Stimulated activated CD4-positive, alpha-beta T cell treated with anti-CD3 and anti-CD28 coated beads, Interleukin-12 subunit alpha, Interleukin-12 subunit beta, amount 100 ng/mL, for 4 hours (primary cell): ENCODE measurements at places on chromosomes 7 and 10.

- DNase-seq, result no peak
These were observed 4.6 kb downstream of the ATP5F1C start for GRCh38 chr10:7792541-7792940.

GRCh38 chr7:90690159-90690858 is 94.2 kb downstream of the CDK14 start:
- DNase-seq, result no peak

- DNase-seq, result no peak
These were observed 5.5 kb upstream of the OPN1SW start for GRCh38 chr7:128781126-128781525.

DNA sequence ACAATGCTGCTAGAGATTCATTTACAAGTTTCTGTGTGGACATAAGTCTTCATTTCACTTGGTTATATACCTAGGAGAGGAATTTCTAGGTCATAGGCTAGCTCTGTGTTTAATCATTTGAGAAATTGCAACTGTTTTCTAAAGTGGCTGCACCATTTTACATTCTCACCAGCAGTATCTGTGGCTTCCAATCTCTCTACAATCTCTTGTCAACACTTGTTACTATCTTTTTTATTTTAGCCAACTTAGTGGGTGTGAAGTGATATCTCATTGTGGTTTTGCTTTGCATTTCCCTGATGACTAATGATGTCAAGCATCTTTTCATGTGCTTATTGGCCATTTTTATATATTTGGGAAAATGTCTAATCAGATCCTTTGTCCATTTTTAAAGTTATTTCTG is 53.0 kb upstream of the DRGX start:
- no peak for DNase-seq

- no peak for DNase-seq
These were observed 106.4 kb upstream of the SDK1 start for GRCh38 chr7:3194501-3195141.

DNA sequence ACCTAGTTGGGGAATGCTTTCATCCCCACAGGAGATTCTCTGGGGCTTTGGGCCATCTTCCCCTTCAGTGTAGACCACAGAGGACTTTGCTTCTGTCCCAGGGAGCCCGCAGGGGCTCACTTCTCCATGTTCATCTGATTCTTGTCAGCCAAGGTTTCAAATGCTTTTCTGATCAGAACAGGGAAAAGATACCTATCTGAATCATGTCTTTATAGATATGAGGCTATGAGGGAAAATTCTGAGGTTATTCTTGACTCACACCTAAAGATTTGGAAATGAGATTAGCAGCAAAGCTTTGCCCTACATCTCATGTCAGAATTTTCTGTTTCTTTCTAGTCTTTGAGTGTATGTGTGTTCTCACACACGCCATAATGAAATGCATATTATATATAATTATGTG is 53.3 kb downstream of the FIGNL1 start:
- DNase-seq, result no peak

DNA sequence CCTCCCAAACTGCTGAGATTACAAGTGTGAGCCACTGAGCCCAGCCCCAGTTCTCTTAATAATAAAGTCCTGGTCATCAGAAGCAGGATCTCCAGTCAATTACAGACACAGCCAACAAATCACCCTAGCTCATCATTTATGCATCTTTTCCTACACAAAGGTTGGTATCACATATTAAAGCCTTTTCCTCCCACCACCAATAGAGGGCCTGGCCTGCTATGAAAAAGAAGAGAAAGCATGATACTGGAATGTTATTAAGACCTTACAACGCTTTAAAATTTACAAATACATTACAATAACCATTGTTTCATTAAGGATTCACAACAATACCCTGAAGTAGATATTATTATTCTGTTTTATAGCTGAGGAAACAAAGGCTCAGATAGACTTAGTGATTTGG is 25.9 kb downstream of the VAX1 start:
- no peak for DNase-seq

- no peak for DNase-seq
These were observed 65.3 kb upstream of the MDFIC start for GRCh38 chr7:114856625-114857024.

DNA sequence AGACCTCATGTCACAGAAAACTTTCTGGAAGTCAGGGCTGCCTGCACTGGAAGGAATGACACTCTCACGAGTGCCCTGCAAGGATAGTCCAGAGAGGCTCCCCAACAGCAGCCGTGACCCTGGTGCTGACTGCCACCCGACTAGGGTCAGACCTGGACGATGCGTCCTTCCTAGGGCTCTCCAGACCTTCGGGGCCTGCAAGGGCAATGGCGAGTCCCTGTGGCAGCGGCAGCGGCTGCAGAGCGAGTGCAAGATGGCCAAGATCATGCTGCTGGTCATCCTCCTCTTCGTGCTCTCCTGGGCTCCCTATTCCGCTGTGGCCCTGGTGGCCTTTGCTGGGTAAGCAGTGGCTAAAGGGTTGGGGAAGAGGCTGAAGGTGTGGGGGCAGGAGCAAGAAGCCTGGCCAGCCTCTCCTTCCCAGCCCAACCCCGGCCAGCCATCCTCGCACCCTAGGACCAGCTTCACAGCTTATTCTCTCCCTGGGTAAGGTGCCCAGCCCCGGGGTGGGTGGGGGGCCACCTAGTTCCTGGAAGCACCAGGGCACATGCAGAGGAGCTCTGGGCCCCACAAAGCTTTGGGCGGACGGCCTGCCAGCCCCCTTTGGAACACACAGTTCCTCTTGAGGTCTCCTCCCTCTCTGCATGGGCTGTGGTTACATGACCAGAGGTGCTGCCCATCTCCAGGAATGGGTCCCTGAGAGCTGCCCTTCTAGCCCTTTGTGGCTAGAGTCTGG is 5.5 kb downstream of the OPN4 start:
- DNase-seq, result no peak

DNA sequence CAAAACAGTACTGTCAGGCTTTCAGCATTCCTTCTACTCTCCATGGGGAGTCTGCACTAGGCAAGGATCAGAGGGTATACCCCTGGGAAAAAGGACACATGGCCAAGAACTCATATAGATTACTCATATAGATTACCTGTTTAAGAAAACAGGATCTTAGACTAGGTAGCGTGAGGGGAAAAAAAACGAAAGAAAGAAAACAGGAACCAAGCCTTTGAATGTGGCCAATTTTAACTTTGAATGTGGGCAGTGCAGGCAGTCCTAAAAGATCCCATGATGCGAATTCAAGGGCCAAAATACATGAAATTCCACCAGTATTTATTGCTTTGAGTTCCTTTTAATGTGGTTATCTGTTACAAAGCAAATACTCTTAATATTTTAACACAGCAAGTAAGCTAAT is 108.6 kb upstream of the TAC1 start:
- DNase-seq, result no peak

- DNase-seq, result no peak
These were observed 19.8 kb downstream of the LSMEM1 start for GRCh38 chr7:112500619-112501018.

DNA sequence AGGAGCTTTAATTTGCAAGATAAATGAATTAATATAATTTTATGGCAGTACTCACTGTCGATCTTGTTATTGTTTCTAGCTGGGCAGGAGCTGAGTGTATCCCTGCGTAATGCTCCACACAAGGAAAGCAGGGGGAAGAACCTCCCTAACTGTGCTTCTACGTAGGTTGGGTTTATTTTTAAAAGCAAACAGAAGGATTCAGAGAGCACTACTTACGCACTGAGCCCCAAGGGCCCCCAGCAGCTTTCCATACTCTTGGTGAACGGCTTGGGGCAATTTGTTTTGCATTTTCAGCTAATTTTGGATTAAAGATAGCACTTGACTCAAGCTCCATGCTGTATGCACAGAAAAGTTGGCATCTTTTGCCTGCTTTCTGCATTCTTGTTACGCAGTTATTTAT is 9.6 kb downstream of the DUSP5 start:
- no peak for DNase-seq

- no peak for DNase-seq
These were observed 45.5 kb upstream of the RNF148 start for GRCh38 chr7:122748195-122748594.

DNA sequence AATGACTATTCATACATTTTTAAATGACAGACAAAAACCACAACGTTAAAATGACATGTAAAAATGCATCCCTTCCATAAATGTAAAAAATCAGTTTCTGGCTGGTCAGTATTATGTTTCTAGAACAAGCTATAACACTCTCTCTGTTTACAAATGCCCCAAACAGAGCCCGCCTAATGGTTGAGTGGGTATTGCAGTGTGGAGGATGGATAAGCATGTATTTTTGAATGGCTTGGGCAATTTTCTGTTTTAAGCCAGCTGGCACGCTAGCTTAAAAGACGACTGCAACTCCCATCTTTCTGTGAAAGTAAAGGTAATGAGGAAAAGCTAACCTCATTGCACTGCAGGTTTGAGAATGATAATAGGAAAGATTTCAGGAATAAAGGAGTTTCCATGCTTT is 430.7 kb downstream of the PARD3 start:
- no peak for DNase-seq

GRCh38 chr7:80309971-80310549 is 175.4 kb downstream of the GNAI1 start:
- DNase-seq, result no peak

DNA sequence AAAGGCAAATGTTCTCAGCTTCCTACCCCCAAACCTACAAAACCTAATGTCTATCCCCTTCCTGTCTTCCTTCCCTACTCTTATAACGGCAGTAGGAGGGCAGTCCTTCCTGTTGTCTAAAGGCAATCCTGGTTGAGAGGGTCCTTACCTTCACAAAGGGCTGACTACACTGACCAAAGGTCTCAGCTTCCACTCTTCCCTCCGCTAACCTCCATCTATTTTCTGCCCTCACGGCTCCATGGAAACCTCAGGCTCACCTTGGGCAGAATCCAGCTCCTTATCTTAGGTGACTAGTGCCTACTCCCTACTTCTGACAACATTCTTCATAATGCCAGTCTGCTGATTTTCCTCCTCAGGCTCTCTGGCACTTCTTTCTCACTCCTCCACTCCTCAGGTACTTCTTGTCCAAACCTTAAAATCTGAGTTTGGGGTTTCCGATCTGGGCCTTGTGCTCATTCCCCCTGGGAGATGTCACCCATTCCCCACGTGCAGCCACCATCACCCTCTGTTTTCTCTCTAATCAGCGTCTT is 542 bp downstream of the FBXL13 start:
- no peak for DNase-seq

GRCh38 chr7:50664461-50664922 is 99.3 kb upstream of the DDC start:
- no peak for DNase-seq

- DNase-seq, result no peak
These were observed 13.8 kb upstream of the PAX2 start for GRCh38 chr10:100731407-100732240.

GRCh38 chr10:59099481-59099880 is 77.0 kb upstream of the PHYHIPL start:
- no peak for DNase-seq

DNA sequence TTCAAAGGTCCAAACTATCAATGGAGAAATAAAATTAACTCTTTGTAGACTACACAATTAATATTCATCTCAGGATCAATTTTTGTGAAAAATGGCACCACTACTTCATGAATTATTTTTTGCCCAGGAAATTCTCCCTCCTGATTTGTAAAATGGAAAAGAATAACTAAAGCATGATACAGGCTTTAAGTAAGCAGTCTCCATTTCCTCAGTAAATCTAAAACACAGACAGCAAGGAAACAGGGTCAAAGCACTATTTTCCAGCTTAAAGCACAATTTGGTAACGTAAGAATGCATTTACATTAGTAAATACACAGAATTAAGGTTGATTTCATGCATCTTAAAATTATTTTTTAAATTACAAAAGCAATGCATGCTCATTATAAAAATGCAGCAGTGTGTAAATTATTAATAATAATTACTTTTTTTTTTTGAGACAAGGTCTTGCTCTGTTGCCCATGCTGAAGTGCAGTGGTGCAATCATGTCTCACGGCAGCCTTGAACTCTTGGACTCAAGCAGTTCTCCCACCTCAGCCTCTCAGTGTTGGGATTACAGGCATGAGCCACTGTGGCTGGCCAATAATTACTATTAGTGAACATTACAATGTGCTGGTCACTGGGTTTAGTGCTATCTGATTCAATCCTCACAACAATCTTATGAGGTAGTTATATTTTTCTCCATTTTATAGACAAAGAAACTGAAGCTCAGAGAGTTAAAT is 26.1 kb upstream of the VCL start:
- no peak for DNase-seq

GRCh38 chr7:71504697-71505441 is 372.9 kb downstream of the GALNT17 start:
- no peak for DNase-seq

DNA sequence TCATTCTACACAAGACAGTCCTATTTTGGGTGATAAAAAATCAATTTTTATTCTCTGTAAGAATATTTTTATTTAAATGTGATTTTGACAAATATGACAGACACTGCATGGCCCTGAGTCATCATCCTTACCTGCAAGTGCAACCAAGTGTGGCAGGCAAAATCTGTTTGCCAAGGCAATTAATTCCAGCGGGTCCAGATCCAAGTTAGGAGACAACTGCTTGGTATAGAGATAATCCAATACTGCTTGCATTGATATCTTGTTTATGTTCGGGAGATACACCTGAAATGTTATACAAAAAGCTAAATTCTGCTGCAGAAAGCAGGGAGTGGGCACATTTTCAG is 66.2 kb downstream of the RHOBTB1 start:
- no peak for DNase-seq

DNA sequence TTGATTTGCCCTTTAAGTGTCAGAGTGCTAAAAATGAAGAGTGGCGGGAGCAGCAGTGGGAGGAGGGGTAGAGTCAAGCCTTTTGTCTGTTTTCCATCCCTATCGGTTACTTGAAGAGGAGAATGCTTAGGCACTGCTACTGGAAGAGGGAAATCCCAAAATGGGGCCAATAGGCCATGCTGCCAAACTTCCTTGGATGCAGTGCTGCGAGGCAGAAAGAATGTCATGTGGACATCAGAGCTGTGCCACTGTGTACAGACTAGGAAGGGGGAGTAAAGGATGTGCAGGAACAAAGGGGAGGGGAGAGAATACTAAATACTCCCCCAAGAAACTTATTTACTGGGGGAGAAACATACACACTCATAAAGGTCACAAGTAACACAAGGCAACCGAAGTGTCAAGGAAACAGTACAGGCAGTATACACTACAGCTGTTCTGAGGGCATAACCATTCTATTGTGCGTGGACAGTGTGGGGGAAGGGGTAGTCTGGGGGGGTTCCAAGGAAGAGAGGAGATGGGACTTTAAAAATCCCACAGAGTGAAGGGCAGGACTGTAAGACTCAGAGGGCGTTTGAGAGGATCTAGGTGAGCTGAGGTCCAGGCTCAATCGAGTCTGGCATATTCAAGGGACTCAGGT is 228.7 kb upstream of the PLXNA4 start:
- DNase-seq, result no peak

GRCh38 chr10:97078938-97079445 is 106.8 kb downstream of the SLIT1 start:
- DNase-seq, result no peak
